Mesothelial cell of epicardium (in vitro differentiated cells): ENCODE measurements at places on chromosomes 12 and 14. TPM values are rescaled to one million over a fixed set of nuclear protein-coding genes. Genes with fewer than 3 reads are reported as not detected.

AQP2 gene
- total RNA-seq, result not detected in 3 replicates

CLEC2A gene
- total RNA-seq, result 0.29 TPM in 1 of 3 replicates, not detected in the others

WNT1 gene
- not detected in 3 replicates for total RNA-seq

SIX6 gene
- total RNA-seq, result not detected in 3 replicates

CTSG gene
- total RNA-seq, result not detected in 3 replicates

HHIPL1 gene
- total RNA-seq, result 4.4 to 4.7 TPM (median 4.5 TPM) in 3 replicates

- H3K27me3 ChIP-seq, result no peaks in the 10 kb centered on the region
- no peak for DNase-seq
- no peak overlapping the region for H3K4me3 ChIP-seq
Observed at GRCh38 chr14:77544571-77544970, 46.0 kb upstream of the ISM2 start.

DNA sequence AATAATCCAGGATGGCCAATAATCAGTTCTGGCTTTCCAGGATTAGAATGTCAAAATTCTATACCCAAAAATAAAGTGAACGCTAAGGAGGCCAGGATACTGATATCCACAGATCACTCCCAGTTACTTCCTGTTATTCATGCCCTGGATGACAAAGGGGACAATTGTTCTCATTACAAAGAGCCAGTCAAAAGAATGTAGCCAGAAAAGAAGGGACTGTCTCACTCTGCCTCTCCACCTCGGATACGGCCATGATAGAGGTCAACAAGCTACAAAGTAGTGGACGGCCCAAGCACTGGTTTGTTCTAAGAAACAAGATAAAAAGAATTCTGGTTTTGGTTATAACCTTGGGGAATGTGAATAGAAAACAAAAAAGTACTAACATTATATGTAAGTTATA is 116.1 kb upstream of the ATF7IP start:
- peaks cover 9% of the 10 kb centered on the region for H3K4me1 ChIP-seq
- DNase-seq, result no peak
- H3K27ac ChIP-seq, result peak overlapping the region; percentile 37
- no peak overlapping the region for H3K4me3 ChIP-seq
- peaks cover 3% of the 10 kb centered on the region for H3K36me3 ChIP-seq

- no peak overlapping the region for H3K4me3 ChIP-seq
- H3K36me3 ChIP-seq, result no peaks in the 10 kb centered on the region
- H3K27ac ChIP-seq, result peak overlapping the region; percentile 13
Observed at GRCh38 chr14:54599966-54600716, 33.2 kb downstream of the SAMD4A start.

DNA sequence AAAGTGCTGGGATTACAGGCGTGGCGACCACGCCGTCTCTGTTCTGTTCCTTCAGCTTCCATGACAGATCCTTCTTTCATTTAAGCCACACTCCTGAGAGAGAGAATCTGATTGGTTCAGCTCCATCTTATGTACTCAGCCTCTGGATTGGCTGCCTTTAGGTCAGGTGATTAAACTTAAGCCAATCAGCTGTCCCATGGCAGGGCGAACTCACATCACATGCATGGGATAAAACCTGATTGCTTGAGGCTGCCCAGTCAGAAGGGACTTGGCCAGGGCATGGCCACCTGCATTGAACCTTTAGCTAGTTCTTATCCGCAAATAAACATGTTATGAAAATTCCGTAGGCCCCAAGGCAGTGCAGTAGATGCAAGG is 274.2 kb downstream of the SUDS3 start:
- H3K4me1 ChIP-seq, result no peaks in the 10 kb centered on the region
- H3K27me3 ChIP-seq, result no peaks in the 10 kb centered on the region
- H3K4me3 ChIP-seq, result no peak overlapping the region
- DNase-seq, result no peak
